ENCODE measurements at places on chromosomes 1 and 21.
A peak's percentile ranks its signal among the peaks of the same experiment; 100 is the strongest.

DNA sequence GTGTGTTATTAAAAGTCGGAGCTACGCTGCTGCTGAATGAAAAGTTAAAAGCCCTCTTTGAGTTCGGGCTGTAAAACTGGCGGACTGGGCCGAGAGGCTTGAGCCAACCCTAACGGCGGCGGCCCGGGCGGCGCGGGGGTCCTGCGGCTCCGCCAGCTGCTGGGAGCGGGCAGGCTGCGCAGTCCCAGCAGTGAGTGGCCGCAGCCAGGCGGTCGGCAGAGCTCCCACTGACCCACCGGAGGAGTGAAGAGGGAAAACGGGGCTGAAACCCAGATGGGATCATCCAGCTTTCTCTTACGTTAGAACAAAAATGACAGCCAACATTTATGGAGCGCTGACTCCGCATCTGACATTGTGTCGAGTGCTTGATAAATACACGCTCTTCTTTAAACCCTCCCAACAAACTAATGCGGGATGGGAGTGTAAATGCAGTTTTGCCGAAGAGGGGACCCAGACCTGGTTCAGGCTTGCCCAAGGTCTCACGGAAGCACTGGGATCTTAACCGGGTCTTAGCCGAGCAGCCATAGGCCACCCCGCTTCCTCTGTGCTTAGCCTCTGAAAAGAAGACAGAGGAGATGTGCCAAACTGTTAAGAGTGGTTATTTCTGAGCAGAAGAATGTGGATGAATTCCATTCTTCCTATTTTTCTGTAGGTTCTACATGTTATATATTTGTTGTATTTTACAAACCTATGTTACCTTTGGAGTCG, 3.5 kb downstream of the GRHL3 start:
- no peak for DNase-seq

DNA sequence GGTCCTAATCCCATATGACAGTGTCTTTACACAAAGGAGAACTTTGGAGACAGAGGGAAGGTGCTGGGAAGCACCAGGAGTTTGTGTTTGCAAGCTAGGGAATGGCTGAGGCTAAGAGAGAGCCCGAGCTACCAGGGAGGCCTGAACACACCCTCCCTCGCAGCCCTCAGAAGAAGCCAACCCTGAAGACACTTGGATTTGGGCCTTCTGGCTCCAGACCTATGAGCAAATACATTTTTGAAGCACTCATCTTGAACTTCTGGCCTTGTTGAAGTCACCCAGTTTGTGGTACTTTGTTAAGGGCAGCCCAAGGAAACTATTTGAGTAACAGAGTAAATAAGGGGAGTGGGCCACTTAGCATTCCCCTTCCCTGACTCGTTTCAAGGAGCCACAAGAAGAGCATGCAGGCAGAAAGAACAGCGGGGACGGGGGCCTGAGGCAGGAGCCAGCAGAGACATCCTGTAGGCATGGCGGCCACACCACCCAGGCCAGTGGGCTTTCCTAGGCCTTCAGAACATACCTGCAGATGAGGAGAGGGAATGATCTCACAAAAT, 13.2 kb upstream of the QSOX1 start:
- DNase-seq, result no peak

GRCh38 chr1:184145083-184145482, 93.6 kb downstream of the TSEN15 start:
- DNase-seq, result no peak

GRCh38 chr1:92509619-92510018, 22.9 kb upstream of the GFI1 start:
- no peak for DNase-seq

GRCh38 chr1:236292425-236292824, 10.7 kb upstream of the ERO1B start:
- no peak for DNase-seq

- no peak for DNase-seq
Observed at GRCh38 chr1:58648842-58649241, 51.0 kb downstream of the MYSM1 start.

- DNase-seq, result no peak
Observed at GRCh38 chr1:9721606-9722377, 70.3 kb downstream of the PIK3CD start.

GRCh38 chr1:5973771-5974170, 18.5 kb downstream of the NPHP4 start:
- no peak for DNase-seq

DNA sequence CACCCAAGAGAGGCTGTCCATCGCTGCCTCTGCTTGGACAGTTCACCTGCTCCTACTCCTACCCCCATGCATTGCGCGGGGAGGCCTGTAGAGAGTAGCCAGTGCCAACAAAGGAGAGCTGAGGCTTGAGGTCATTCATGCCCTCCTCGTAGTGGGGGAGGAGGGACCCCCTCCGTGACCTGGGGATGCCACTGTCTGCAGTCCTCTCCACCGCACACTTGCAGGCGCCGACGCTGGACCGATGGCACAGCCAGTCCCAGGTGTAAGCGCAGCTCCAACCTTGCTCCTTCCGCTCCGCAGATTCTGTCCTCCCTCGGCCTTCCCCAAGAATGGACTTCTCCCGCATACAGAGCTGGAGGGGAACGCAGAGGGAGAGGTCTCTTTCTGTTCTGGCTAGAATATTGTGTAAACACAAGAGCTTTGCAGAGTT, 672 bp upstream of the PHLDA3 start:
- DNase-seq, result no peak

GRCh38 chr21:41601573-41602368, 93.8 kb upstream of the TMPRSS2 start:
- peak; percentile 39 for DNase-seq

DNA sequence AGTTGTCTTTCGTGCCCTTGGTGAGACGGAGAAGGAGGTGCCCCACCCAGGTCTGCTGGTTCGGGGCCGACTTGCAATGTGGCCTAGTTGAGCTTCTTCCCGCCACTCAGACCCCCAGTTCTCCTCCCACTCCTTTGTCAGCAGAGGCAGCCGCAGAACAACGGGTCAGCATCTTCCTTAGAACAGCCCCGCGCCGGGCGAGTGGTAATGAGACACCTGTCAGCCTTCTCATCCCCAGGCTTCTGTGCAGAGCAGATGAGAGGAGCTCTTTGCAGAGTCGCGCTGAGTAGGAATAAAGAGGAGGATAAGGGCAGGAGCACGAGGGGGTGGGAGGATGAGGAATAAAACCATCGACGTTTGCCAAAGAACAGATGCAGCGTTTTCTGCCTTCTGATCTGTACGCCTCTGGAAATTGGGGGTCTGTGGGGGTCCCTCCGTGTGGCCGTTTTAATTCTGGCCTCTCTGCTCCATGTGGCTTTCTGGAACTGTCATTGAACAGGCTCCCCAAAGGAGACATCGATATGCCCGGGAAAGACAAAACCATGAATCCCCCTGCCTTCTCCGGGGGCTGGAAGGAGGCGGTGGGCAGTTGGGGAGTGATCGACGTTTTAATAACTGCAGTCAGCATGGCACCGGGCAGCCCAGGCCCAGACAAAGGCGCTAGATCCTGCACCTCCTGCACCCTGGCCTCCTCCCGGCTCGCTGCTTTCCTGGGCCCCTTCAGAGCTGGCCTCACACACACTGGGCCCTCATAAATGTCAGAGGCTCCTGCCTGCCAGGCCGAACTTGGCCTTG, 27.5 kb upstream of the IGSF21 start:
- DNase-seq, result no peak

- no peak for DNase-seq
Observed at GRCh38 chr1:94787691-94788090, 32.5 kb upstream of the SLC44A3 start.

GRCh38 chr1:207654320-207654719, 9.4 kb downstream of the CR1L start:
- DNase-seq, result no peak

DNA sequence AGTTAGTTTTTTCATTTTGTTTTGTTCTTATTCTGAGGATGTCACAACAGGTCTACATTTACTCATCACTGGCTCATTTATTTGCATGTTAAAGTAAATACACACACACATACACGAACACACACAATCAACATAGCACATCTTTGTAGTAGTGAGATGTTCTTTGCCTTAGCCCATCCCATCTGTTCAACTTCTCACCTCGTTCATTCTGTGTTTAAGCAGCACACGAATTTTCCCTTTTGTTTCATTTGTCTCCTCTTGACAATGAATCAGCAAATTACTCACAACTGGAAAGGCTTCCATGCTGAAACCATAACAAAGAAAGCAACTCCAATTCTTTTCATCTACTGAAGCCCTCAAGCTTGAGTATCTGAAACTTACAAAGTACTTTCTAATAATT, 133.3 kb upstream of the CHRM3 start:
- no peak for DNase-seq

DNA sequence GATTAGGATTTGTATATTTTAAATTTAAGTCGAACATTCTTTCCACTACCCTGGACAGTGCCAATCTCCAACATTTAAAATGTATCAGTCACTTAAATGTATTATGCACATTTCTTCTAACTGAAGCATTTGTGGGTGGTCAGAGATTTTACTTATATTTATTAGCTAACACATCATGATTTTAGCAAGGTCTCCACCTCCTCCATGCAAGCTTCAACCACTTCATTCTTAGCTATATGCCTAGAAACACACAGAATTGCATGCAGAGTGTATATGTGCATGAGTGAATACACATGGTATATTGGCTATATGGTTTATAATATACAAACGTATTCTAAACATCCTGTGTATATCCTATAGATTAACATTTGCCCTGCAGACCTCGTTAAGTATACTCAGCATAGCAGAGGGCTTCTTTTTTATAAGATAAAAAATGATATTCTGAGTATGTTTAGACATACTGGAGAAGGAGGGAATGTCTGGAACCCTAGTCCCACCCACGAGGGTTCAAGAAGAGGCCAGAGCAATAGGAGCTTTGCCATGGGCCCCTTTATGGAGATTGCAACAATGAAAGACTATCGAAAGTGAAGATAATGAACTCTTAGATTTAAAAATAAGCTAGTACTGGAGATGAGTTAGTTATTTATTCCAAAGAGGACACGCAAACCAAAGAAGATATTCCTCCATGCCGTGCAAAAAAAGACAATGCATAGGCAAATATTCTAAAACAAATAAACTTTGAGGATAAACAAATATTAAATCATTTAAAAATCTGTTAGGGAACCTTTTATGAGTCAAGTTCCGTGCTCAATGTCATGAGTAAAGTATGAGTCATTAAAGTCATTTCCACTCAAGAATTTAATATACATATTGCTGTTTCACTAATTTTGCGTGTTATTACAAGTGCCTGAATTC, 480.4 kb downstream of the SIPA1L2 start:
- DNase-seq, result peak; percentile 21

DNA sequence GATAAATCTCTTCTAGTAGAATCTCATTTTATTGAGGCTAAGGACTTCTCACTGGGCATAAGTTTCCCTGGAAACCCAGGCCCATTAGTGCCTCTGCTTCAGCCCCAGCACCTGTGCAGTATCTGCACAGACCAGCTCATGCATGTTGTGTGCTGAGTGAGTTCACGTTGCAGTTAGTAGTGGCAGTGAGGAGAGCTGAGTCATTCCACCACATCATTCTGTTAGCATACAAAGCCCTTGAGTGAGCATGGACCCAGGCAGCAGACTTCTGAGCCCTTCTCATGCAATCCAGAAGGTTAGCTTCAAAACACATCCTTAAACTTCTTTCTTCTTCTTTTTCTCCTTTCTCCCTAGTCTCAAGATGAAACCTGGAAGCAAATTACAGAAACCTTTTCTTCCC, 45.8 kb upstream of the NTPCR start:
- DNase-seq, result no peak

Data from HFF-Myc (cell line).